ENCODE measurements at places on chromosomes 3 and 15.

- no peak for DNase-seq
Measured at GRCh38 chr15:76533995-76534394, 197.4 kb downstream of the ISL2 start.

DNA sequence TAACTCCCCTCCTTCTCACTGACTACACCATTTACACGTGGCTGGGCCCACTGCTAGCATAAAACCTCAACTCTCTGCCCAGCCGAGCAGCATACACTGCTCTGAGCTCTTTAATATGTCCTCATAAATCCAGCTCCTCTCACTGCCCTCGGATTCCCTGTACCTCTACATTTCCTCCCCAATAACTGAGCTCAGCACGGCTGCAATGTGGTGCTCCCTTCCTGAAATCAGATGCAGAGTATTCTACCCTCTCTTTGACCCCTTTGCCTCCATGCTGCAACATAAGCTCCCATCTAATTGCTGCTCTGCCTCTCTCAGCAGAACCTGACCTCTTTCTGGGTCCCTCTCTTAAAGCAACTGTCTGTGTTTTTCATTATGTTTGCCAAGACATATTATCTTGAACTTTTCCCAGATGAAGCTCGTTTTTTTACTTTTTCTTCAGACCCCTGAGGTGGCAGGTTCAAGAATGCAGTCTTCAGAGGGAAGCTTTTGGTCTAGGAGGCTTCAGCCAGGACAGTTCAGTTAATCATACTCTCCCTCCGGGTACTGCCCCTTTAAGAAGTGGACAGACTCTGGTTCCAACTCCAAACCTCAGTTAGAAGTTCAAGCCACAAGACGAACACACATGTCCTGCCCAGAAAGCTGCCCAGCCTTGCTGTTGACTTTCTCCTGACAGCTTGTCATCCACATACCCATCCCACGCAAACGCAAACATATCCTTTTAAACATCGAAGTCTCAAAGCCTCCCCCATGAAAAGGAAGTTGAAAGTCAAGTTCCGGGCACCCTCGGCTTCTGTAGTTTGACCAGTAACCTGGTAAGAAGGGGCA lies 81.1 kb upstream of the NEO1 start:
- no peak for DNase-seq

GRCh38 chr3:32557640-32558352 lies 12.9 kb downstream of the DYNC1LI1 start:
- no peak for DNase-seq

DNA sequence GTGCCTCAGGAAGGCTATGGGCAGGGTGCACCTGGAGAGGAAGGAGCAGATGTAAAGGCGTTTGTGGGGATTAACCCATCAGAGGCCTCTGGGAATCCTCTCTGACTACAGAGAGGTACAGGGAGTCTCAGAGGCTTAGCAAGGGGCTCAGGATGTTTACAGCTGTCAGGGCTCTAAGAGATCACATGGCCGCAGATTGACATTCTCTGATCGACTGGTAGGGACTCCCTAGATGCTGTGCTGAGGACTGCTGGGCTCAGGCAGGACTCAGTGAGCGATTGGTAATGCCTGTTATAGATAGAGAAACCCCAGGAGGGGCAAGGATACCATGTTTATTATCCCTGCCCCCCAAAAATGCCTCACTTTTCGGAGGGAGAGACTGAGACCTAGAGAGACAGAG lies 103.5 kb downstream of the CORO2B start:
- DNase-seq = peak; percentile 76

GRCh38 chr15:74165461-74165860 lies 8.0 kb upstream of the ISLR start:
- no peak for DNase-seq

DNA sequence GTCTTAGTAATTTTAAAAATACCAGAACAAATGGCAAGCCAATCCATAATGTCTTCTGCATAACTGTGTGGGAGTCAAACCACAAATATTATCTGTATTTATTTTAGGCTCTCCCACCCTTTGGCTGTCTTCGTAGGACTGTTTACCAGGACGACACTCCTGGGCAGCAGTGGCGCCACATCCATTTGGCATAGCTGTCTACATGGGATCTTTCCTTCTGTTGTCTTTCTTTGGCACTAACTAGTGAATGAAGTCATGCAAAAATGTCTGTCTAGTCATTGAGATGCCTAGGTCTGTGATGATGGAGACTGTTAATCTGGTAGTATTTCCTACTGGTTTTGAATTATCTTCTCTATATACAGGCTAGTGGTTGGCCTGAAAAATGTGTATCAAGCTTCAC lies 54.0 kb upstream of the CHMP2B start:
- no peak for DNase-seq
